ENCODE measurements at places on chromosomes 4 and X.

GRCh38 chr4:84260495-84260894, 238.6 kb downstream of the NKX6-1 start:
- no peak for DNase-seq

- DNase-seq, result no peak
Observed at GRCh38 chrX:133434197-133434820, 19.0 kb upstream of the GPC4 start.

DNA sequence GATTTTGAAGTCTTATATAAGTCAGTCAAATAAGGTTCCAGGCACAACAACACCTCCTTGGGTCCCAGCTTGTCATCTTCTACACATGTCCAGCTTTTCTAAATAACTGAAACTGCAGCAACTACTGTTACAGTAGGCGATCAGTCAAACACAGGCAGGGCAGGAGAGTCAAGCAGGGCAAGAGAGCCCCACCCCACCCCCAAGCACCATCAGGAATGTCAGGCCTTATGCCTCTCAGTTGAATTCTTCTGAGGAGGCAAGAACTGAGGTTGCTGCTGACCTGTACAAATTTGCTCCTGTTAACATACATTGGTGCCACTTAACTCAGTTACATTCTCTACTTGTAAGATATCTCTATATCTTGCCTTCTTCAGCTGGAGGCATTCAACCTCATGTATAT, 608.8 kb upstream of the PCDH10 start:
- no peak for DNase-seq

DNA sequence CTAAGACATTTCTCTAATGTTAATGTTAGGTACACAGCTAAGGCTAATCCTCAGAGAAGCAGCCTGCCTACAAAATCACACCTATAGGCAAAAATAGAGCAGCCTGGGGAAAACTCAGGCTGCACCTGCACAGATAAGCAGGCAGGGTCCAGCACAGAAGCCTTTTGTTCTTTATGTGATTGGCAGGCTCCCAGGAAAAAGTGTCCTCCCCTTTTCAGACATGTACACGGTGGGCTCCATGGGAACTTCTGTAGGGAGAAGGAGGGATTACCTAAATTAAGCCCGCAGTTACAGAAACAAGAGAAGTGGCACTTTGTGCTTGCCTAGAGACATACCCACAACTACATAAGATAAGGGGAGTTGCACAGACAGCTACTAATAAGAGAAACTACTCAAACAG, 4.0 kb upstream of the HSPA4L start:
- DNase-seq, result no peak

GRCh38 chr4:4392501-4393183, 5.7 kb downstream of the NSG1 start:
- no peak for DNase-seq

DNA sequence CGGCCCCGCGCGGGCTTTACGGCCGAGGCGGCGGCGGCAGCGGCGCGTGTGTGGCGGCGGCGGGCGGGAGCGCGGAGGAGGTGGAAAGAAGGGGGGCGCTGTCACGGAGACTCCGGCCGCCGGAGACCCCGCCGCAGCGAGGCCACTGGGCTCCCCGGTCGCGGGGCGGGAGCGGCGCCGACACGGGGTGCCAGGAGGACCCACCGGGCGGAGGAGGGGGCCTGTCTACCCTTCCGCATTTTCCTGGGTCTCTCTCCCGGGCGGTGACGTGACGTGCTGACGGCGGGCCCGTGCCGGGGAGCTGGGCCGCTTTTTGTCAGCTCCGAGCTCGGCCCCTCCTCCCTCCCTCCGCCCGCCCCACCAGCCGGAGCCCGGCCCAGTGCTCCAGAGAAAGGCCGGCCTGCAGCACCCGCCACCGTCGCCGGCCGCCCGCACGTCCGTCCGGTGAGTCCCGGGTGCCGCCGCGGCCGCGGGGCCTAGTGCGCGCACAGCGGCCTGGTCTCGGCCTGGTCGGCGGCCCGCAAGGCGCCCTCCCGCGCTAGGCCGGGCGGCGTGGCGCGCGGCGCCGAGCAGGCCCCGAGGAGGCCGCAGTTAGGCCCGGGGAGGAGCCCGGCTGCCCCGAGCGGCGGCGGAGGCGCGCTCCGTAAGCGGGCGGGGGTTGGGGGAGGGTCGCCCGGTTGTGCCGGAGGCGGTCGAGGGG, at the start of gene ZFX:
Gene ZFX (plus strand): TSS at position 379 of the 700 bp plus-strand sequence. CDS start 23,014 bp downstream, outside the sequence.
- DNase-seq, result peak; percentile 53

DNA sequence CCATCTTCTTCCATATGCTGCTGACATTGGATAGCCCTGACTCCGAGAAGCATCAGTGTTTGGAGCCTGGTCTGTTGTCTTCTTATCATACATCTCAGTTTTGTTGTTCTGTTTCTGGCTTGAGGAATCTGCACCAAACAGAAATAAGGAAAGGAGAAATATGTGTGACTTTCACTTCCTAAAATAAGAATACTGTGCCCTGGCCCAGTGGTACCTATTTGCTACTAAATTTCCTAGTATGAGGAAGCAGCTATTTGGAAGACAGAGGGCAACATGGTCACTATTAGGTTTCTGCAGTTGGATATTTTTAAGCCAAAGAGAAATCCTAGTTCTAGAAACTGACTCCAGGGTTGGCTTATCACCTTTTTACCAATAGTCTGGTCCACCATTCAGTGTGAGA, 16.8 kb downstream of the CT47C1 start:
- DNase-seq, result peak; percentile 22

DNA sequence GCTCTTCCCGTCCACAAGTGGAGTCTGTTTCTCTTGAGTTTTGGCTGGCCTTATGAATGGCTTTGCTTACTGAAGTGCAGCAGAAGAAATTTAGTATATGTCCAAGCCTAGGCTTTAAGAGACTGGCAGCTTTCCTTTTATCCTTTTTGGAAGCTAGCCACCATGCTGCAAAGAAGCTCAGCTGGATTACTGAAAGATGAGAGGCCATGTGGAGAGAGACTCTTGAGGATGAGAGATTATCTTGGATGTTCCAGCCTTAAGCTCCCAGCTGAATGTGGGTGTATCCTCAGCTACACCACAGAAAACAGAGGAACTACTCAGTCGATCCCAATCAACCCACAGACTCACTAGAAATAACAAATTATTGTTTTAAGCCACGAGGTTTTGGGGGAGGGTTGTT, 12.5 kb downstream of the CCNG2 start:
- DNase-seq, result no peak

DNA sequence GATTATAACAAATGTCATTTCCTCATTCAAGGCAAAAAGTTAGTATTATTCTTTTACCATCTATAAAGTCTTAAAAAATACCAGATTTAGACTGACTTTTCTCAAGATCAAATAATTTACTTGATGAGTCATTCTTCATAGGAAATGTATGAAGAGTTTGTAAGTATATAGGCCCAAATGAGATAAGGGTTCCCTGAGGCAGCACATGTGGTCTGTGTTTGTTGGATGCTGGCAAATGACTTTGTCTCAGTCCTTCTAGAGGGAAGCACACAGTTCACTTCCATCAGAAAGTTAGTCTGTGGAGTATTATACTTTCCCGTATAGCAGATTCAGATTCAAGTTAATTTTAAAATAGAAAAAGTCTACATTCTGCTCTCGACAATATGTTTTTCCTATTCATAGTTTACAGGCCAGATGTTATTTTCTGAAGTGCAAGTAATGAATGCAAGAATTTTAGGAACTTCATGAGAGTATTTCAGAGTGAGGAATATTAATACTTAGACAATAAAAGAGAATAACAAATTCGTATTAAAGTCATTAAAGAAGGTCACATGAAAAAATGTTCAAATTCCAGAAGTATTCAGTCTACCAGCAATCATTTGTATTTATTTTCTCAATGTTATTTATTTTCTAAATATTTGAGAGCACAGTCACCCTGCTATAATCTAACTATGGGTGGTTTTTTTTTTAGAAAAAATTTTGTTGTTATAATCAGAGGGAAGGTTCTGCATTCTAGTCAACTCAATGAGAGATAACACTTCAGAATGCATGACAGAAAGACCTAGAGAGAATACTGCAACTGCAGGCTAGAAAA, 601.8 kb upstream of the ZFP42 start:
- no peak for DNase-seq

- DNase-seq, result peak; percentile 28
Observed at GRCh38 chr4:95155759-95156451, 392.9 kb downstream of the UNC5C start.

- peak; percentile 30 for DNase-seq
Observed at GRCh38 chr4:123555233-123555806, 158.7 kb downstream of the SPRY1 start.

GRCh38 chr4:115229873-115230272, 116.5 kb upstream of the NDST4 start:
- no peak for DNase-seq

GRCh38 chr4:95602872-95603271, 54.1 kb upstream of the UNC5C start:
- no peak for DNase-seq

DNA sequence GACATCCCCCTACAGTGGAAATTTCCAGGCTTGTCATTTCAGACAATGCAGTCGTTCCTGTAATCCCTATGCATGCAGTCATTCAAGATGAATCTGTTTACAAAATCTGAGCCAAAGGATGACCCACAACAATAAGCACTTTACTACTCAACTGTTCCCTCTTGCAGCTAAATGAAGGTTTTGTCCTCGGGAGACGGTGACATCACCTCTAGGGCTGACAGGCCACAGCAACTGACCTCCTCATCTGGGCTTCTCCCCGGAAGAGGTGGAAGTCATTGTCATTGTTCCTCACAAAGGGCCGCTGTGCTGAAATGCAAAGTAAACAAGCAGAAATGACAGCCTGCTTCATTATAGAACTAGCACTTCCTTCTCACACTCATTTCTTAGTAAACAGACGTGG, 29.2 kb downstream of the CLRN2 start:
- DNase-seq, result peak; percentile 81

GRCh38 chr4:5373327-5373726, 322.0 kb downstream of the STK32B start:
- DNase-seq, result no peak

- DNase-seq, result no peak
Observed at GRCh38 chr4:65535113-65535512, 135.2 kb downstream of the EPHA5 start.

DNA sequence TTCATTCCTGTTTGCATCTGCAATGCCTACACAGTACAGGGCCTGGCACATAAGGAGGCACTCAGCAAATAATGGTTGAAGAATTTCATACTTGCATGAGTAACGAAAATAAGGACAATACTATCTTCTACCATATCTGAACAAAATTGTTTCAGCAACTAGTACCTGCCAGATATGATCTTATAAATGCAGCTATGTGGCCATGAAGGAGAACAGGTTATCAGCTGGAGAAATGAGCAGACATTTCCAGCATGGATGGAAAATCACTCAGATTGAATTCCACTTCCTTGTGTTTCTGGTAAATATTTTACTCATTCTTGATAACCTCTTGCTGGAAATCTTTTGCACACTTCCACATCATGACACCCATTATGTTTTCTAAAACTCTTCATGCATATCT, 204.0 kb downstream of the ADAMTS3 start:
- no peak for DNase-seq

- no peak for DNase-seq
Observed at GRCh38 chrX:116246261-116246660, 75.7 kb downstream of the AGTR2 start.

DNA sequence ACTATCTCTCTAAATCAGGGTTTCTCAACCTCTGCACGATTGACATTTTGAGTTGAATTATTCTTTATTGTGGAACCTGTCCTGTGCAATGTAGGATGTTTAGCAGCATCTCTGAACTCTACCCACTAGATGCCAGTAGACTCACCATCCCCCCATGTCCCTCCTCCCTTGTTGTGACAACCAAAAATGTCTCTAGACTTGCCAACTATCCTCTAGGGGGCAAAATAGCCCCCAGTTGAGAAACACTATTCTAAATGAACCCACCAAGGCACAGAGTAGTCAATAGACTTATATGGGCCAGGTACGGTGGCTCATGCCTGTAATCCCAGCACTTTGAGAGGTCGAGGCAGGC, 49.1 kb upstream of the GAB1 start:
- DNase-seq, result no peak

GRCh38 chr4:130705023-130705422, 1609.1 kb downstream of the C4orf33 start:
- DNase-seq, result no peak

- no peak for DNase-seq
Observed at GRCh38 chrX:619451-619811, 11.2 kb upstream of the SHOX start.

All from suppressor macrophage treated with lipopolysaccharide for 4 hours (primary cell).